SHP77 (cell line): ENCODE measurements at places on chromosomes 6 and 20.

- DNase-seq: peak; percentile 51
Observed at GRCh38 chr6:29847871-29848630, 20.4 kb downstream of the HLA-G start.

DNA sequence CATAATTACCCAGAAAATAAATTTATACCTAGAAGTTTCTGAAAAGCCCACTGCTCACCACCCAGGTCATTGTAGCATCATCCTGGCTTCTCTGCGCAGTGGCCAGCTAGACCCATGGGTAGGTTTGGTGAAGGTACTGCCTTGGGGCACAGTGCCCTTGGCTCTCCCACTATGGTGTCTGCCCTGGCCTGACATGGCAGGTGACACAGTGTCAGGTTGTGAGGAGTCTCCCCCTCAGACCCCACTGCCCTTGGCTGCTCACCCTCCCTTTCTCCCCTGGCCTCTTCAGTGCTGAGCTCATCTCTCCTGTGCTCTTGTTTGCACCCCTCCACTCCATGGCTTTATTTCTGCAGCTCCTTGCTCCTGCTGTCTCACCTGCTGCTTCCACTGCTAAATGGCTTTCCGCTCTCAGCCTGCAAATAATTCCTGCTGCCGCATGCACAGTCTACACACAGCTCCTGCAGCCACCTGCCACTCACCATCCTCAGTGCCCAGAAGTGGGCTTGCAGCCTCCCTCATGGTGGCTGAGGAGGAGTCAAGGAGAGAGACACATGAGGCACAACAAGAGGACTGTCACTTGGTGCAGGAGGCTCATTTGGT, 313.4 kb upstream of the MOCS1 start:
- no peak for DNase-seq

GRCh38 chr20:43781215-43781614, 54.4 kb upstream of the GTSF1L start:
- no peak for DNase-seq

DNA sequence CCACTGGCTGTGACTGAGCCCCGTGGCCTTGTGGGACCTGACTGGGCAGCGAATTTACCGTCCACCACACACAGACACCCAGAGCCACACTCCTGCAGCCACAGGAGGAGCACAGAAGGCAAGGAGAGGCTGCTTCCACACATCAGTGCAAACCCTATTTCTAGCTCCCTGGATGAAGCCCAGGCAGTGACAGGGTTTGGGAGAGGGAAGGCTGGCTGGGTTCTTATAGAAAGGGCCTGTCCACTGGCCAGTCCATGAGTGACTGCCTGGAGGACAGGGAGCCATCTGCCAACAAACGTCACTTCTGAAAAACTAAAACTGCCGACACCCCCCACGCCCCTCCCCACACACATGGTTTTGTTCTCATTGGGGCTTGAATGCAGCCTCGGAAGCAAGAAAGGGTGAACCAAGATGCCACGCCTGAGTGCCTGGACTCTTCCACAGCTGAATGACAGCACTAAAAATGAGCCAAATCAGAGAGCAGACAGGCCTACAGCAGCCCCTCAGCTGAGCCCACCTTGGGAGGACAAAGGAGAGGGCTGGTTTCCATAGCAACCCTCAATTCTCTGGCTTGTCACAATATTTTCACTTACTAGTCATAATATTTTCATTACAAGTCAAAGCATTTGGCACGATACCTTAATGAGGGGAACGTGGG, 38.4 kb downstream of the RRBP1 start:
- no peak for DNase-seq

DNA sequence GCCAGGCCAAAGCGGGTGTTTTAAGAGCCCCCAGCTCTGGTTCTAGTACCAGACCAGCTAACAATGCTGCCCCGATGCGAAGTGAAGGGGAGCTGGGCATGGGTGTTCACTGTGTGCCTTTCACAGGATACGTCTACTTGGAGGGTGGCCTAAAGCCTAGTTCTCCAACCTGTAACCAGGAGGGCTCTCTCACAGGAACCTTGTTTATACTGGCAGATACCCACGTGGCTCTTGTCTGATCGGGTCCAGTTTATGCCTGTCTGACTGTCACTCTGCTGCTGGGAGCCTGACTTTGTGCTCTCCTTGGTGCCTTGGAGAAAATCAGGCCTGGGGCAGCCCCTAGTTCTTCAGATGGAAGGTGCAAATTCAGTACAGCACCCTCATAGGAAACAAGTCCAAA, 60.2 kb upstream of the RNF144B start:
- no peak for DNase-seq

DNA sequence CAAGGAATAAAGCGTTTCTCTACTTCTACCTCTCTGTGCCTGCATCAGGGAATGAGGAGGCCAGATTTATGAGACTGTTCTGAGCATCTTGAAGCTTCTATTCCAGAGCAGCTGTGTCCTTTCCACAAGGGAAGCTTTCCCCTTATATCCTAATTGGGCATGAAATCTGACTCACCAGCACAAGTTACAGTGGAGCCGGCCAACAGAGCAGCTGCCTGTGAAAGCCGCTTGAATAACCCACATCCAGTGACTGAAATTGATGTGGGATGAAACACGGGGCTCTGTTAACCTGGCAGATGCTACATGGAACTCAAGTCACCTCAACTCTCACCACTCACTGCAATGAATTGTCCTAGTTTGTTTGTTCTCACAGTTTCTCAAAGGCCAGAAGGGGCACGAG, 400.3 kb downstream of the TFAP2A start:
- peak; percentile 23 for DNase-seq

DNA sequence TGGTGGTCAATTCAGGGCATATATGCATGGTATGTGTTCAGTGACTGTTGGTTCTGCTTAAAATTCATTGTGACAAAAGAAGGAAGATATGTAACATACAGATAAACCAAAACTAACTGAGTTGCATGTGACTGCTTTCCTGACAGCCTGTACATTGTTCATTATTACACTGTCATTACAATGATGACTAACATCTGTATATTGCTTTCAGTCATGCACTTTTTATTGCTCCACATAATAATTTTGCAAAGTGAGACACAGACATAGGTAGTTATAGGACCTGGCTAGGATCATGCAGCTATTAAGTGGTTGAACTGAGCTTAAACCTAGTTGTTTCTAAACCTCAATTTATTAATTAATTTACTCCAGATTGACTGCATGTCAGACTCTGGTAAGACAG, 703.2 kb downstream of the HDGFL1 start:
- no peak for DNase-seq

DNA sequence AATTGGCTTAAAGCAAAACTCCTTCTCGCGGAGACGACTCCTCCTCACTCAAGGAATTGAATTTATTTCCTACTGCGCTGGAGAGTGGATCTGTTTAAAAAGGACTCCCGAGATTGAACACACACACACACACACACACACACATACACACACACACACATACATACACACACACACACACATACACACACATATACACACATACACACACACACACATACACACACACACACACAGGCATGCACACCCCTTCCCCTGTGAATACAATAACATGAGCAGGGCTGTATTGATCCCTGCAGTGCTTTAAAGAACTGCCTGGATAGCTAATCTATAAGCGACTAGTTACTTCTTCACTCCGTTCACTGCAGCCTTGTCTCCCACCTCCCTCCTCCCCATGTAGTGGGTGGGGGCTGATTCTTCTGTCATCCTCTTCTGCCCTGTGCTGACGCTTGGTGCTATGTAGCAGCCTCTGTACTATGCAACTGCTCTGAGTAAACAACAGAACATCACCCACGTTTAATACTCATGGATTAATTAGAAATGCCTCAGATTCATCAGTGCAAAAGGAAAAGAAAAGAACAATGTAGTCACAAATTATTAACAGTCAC, 549.0 kb downstream of the CDH26 start:
- no peak for DNase-seq

DNA sequence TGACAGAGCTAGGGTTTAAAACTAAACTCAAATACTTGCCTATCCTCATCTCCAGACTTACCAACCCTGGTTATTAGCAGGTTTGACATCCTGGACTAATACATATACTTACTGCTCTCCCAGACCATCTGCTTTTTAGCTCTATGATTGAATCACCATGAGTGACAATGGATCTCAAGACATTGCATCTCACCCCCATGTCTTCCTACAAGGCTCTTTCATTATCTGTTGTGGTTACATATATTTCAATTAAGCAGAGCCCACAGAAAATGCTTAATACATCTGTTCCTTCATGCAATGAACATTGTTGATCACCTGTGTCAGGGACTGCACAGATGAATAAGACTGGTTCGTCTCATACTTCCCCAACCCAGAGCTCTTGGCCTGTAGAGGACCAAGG, 19.4 kb downstream of the SAMD3 start:
- DNase-seq: no peak

GRCh38 chr6:168961264-168961656, 292.4 kb downstream of the THBS2 start:
- no peak for DNase-seq

DNA sequence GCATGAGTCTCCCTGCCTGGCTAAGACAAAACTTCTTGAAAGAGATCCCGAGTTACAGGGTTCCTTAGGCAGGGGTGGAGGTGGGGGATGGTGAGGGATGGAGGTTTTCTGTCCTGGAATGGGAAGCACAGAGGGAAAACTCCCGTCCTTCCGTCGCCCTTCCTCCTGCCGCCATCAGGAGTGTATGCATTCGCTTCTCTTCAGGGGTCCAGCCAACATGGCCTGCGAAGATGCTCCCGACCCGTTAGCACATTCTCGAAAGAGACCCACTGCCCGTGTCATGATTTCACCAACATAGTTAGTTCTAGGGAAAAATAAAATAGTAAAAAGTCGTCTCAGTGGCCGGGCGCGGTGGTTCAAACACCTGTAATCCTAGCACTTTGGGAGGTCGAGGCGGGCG, 37.1 kb downstream of the KIF25 start:
- no peak for DNase-seq

- DNase-seq: no peak
Observed at GRCh38 chr6:21845439-21846140, 252.0 kb downstream of the SOX4 start.
